ENCODE measurements at places on chromosomes 16 and 17.

- no peak for DNase-seq
Observed at GRCh38 chr16:66682271-66682670, 14.3 kb downstream of the CMTM4 start.

GRCh38 chr17:58028578-58028977, 21.5 kb upstream of the SRSF1 start:
- DNase-seq = no peak

DNA sequence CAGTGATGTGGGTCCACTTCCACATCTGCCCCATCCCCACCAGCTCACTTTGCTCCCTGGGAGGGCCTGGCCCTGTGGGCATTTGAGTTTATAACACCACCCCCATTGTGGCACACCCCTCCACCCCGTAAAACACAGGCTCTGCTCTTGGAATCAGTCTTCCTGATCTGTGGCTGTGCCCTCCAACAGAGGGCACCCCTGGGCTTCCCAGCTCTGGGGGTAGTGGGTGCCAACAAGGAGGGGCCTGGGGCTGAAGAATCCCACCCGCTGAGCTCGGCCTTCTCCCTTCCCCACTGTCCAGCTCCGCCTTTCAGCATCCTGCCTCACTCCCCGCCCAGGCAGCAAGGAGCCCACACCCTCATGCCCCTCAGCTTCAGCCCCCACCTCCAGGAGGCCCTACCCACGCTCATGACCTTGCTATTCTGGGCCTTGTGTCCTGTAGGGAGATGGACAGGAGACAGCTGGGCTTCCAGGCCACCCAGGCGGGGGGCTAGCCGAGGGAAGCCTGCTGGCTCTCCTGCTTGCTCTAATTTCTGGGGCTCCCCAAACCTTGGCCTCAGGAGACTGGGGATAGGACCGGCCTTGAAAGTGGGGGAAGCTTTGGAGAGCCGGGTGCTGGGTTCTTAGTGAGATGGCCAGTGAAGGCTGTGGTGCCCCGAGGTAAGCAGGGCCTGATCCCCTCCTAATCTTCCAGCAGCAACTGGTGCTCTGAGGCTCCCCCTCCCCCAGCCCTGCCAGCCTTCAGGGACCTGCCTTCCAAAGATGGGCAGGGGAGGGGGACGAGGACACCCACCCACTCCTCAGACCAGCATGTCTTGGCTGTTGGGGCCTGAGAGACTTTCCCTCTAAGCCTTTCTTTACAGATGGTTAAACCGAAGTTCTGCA, 2.9 kb upstream of the ATP2A1 start:
- DNase-seq = no peak

DNA sequence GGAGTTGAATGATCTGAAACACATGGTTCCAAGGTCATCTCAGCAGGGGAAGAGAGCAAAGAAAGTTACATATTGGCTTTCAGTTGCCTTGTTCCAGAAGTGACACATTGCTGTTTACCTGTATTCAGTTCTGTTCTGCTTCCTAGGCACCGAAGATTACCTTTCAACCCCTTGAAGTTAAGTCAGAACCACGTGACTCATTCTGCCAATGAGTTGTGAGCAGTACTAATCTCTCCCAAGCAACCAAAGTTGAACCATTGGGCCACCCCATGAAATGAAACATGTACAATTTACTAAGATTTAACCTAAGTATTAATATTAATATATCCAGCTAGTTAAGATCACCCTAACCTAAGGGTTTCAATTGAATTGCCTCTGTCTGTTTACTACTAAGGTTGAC, 439.2 kb upstream of the MAF start:
- no peak for DNase-seq

DNA sequence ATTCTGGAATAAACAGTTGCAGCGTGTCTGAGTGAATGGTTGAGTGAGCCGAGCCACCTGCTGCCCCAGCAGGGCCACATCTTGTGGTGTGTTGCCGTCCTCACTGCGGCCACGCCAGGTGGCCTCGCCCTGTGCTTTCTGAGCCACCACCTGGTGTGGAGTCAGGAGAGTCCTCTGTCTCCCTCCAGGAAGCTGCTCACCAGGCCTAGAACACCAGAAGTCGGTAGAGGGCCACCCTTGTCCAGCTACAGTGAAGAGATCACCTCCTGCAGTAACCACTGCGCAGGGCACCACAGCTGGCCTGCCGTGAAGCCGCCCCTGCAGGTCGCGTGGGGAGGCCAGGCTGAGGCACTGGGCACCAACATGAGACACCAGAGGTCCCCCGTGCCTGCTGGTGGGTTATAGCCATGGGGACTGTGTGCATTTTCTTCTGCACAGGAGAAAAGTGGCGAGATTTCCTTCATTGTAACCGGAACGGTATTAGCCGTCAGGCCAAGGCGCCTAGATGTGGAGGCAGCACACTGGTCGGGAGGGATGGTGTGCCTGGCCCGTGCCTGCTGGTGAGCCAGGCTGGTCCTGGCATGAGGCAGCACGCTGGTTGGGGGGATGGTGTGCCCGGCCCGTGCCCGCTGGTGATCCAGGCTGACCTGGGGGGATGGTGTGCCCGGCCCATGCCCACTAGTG, 28.9 kb upstream of the FOXK2 start:
- DNase-seq = no peak

DNA sequence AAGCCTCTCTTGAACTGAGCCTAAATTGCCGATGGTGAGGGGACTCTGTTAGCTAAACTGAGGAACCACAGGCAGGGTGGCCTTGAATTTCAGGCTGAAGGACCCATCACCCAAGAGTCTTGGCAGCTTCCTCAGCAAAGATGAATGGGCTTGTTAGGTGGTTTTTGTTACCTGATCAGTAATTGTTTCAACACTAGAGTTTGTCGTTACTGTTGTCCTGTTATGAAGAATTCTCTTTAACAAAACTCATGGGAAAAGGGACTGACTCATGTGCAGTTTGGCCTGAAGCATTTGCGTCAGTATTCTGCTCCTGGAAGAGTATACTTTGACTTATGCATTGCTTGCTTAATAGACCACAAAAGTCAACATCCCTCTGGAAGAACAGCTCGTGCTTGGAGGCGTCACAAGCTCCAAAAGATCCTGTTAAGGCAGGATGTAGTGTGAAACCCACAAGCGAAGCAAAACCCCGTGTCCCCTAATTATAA, 206.0 kb downstream of the IRX3 start:
- DNase-seq = no peak

DNA sequence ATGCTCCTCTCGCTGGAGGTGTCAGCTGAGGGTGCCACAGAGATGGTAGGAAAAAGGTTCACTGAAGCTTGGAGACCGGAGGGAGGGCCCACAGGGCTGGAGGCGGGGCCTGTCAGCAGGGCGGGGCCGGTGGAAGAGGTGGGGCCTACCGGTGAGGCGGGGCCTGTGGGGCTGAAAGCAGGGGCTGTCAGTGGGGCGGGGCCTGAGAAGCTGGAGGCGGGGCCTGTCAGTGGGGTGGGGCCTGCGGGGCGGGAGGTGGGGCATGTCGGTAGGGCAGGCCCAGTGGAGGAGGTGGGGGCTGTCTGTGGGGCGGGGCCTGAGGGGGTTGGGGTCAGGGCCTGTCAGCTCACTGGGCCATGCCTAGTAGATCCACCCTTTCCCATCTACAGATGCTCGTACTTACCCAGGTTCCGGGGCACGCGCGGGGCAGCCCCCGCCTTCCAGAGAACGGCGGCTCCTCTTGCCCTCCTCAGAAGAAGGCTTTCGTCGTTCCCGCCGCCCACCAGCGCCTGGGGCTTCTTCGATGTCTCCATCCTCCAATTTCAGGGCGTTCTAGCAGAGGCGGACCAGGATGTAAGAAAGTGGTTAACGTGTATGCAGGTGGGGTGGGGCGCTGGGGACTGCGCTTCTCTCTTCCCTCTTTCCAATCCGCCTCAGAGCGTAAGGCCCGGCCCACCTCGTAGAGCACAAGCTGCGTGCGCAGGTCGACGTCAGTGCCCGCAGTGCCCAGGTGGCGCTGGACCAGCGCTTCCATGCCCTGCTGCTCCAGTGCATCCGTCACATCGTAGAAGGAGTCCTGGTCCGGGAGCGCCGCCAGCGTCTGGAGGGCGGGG, 9.8 kb downstream of the TMEM208 start:
- DNase-seq = no peak

DNA sequence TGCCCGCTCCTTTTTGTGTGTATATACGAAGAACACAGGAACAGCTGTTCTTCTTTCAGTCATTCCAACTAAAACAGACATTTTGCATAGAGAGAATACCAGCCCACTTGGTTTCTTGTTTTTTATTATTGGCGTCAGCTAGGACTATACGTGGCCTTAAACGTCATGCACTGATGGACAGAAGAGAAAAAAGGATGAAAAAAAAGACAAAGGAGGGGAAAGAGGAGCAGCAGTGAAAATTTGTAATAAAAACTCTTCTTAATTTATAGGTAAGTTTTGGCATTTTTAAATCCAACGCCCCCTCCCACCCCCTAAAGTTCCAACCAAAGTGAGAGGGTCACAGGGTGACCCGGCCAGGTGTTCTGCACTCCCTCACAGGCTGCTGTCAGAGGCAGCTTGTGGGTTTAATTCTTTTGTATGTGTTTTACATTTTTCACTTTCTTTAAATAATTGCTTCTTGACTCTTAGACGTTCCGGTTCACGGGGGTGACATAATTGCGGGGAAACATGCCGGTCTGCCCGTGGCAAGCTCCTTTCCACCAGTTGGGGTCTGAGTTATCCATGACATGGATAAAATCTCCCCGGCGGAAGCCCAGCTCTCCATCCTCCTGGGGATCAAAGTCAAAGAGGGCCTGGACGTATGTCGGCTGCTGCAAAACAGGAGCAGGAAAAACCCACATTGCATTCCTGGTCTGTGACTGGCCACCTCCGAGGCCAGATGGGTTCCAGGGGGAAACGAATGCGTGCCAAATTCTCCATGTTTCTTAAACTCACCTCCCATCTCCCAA, 30.9 kb upstream of the SLC25A19 start:
- DNase-seq = no peak

- DNase-seq = no peak
Observed at GRCh38 chr16:30748634-30749445, 615 bp downstream of the PHKG2 start.

GRCh38 chr16:30491744-30492308, 19.3 kb downstream of the ITGAL start:
- no peak for DNase-seq

DNA sequence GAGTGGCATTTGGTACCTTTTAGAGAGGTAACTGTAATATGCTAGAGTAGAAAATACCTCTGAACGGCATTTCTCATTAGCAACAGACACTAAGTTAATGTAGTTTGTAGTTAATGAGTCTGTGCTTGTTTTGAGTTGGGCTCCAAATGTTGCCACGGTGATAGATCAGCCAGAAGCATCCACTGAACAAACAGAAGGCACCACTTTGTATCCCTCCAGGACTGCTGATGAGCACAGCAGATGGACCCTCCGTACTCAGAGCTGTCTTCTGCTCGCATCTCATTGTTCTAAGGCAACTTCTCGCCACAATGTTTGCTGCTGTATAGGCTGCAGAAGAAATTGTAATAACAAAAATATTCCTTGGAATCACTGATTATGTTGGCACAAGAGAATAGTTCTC, 56.1 kb downstream of the TNRC6C start:
- DNase-seq = no peak

Measured in substantia nigra (tissue), 51 donors.